Hair follicular keratinocyte (primary cell): ENCODE measurements at places on chromosomes 3 and 15. TPM values are rescaled to one million over a fixed set of nuclear protein-coding genes. Genes with fewer than 3 reads are reported as not detected.

The FOXB1 gene
- not detected in 2 replicates for total RNA-seq

The SNTN gene
- total RNA-seq: not detected in 2 replicates

The CEP19 gene
- 0.62 and 2.7 TPM in 2 replicates for total RNA-seq

The AMIGO3 gene
- not detected in 2 replicates for total RNA-seq

The NR2C2 gene
- 8.9 and 13.3 TPM in 2 replicates for total RNA-seq
